ENCODE measurements at places on chromosomes 1 and 21. TPM values are rescaled to one million over a fixed set of nuclear protein-coding genes. Genes with fewer than 3 reads are reported as not detected.

MCOLN2 gene
- total RNA-seq: not detected

FAM163A gene
- total RNA-seq: 0.26 TPM

AKNAD1 gene
- not detected for total RNA-seq

KCNN3 gene
- 0.33 TPM for total RNA-seq

CFAP107 gene
- not detected for total RNA-seq

OR2T11 gene
- 0.26 TPM for total RNA-seq

FCRL4 gene
- not detected for total RNA-seq

GPA33 gene
- total RNA-seq: 1.6 TPM

VWA5B1 gene
- total RNA-seq: not detected

ATP6V1G3 gene
- total RNA-seq: not detected

E2F2 gene
- not detected for total RNA-seq

RIPK4 gene
- total RNA-seq: 14.5 TPM

IFI16 gene
- 11.2 TPM for total RNA-seq
